ENCODE measurements at places on chromosomes 3 and 15. TPM values are rescaled to one million over a fixed set of nuclear protein-coding genes. Genes with fewer than 3 reads are reported as not detected.

The SI gene
- not detected for total RNA-seq

The MAGI1 gene
- total RNA-seq = 36.6 TPM

The NMB gene
- 2.0 TPM for total RNA-seq

The EDC3 gene
- total RNA-seq = 17.2 TPM
